ENCODE measurements at places on chromosomes 1 and 21.
A peak's percentile ranks its signal among the peaks of the same experiment; 100 is the strongest.

GRCh38 chr1:209708297-209708696 is 3.7 kb downstream of the HSD11B1 start:
- DNase-seq = no peak

DNA sequence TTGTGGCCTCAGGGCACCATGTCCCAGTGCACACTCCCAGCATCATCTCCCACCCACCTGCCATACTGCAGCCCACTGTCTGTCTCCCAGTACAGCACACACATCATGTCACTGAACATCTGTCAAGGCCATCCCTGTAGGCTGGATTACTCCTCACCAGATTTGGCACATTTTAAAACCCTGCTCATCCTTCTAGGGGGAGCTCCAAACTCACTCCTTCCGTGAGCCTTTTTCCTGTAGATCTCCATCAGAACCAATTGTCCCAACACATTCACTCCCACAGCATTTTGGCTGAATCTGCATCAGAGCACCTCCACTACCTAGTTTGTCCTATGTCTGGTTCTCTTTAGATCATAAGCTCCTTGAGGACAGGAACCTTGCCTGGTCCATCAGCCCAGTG is 58.6 kb upstream of the GRIK3 start:
- no peak for DNase-seq

DNA sequence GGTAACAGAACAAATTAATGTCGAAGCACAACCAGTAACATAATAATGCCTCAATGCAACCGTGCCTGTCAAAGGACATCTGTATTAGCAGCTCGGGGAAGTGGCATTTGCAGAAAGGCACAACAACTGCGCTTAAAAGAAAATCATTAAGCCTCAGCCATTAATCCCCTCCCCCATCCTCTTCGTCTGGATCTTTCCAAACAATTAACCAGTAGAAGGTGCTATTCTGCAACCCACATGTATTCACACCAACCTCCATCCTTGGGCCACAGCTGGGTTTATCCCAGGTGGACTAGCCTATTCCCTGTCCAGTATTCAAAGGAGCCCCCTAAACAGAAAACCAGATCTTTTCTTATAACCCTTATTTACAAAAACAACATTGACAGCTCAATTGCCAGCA is 2.6 kb downstream of the RERE start:
- DNase-seq = no peak

- no peak for DNase-seq
Observed at GRCh38 chr1:92315766-92316599, 17.1 kb downstream of the RPAP2 start.

DNA sequence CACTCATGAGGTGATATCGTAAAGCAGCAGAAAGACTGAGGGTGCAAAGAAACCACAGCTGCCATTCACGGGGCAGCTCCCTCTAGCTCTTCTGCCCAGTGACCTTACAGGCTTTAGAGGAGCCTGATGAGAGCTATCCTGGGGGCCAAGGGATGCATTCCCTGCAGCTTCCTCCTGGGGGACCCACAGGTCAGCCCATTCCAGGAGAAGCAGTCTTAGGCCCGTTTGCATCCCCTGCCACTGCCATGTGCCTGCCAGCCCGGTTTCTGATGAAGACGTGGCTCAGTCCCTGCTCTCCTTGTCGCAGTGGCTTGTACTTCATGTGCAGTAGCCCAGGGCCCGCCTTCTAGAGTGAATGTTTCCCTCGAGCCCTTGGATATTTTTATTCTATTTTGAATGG is 22.8 kb downstream of the ATP5PO start:
- DNase-seq = no peak

GRCh38 chr1:169692756-169693460 is 18.5 kb downstream of the SELL start:
- DNase-seq = no peak

GRCh38 chr1:62314454-62315350 is 4.5 kb downstream of the KANK4 start:
- DNase-seq = no peak

DNA sequence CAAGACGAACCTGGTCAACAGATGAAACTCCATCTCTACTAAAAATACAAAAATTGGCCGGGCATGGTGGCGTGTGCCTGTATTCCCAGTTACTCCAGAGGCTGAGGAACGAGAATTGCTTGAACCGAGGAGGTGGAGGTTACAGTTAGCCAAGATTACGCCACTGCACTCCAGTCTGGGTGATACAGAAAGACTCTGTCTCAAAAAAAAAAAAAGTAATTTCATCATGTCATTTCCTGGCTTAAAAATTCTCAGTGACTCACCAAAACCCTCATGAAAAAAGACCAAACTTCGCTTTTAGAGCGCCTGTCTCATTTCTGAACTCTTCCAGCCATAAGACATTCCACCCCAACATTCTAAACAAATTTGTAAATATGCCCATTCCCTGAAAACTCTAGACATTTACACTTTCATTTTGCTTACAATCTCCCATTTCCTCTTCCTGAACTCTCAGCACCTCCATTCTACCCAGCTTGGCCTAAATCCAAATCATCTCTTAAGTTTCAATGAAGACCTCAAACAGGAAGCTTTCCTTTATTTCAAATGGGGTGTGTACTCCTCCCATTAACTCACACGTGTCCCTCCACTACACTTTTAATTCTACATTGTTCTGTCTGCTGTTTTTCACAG is 50.5 kb upstream of the PRRC2C start:
- peak; percentile 75 for DNase-seq

DNA sequence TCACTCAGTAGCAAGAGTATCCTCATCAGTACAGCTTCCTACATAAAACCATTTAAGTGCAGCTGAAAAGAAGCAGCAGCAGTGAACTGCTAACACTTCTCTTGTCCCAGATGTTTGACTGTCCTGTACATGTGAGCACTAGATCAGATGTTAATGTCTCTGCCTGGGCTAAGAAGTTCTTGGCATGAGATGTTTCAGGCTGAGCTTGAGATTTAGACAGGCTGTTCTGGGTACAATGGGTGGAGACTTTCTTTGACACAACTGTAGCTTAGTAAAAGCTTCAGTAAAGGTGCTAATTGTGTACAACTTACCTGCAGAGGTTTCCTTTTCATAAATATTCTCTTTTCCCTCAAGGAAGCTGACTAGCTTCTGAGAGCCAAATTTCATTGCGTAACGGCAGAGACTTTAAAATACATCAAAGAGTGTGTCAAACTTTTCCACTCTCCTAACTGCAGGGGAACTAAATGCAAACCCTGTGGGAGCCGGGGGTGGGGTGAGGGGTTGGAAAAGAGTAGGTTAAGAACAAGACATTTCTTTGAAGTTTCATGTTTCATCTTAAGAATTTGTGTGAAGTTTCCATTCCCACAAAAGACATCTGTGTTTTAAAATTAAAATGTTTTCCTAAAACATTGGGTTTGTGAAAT is 82.1 kb upstream of the CCDC190 start:
- DNase-seq = no peak

DNA sequence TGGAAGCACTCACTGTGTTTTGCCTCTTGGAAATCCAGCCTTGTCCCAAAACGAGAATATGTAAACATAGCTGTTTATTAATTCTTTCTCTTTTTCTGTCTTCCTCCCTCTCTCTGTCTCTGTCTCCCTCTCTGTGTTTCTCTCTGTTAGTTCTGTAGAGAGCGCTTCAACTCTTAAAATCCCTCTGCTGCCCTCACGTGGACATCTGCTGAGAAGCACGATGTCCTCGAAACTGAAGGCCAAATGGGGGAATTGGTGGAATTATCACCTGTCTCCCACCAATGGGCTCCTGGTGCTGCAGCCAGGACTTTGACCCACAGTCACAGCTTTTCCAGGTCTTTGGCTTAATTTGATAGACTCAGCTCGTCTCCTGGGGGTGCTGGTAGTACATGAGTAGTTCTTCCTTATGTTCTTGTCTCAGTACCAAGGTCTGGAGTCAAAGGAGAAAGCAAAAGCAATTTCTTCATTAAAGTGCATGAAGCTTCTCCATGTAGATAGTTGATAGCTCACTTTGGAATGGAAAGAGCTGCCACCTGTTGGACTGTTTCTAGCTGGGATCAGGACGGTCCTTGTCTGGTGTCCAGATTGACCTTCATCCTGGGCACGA is 5.5 kb upstream of the GBP6 start:
- peak; percentile 5 for DNase-seq

- DNase-seq = no peak
Observed at GRCh38 chr1:12453400-12454343, 164.3 kb downstream of the DHRS3 start.
